H1 (cell line): ENCODE measurements at places on chromosomes 4 and X. TPM values are rescaled to one million over a fixed set of nuclear protein-coding genes. Genes with fewer than 3 reads are reported as not detected.
A peak's percentile ranks its signal among the peaks of the same experiment; 100 is the strongest.

DNA sequence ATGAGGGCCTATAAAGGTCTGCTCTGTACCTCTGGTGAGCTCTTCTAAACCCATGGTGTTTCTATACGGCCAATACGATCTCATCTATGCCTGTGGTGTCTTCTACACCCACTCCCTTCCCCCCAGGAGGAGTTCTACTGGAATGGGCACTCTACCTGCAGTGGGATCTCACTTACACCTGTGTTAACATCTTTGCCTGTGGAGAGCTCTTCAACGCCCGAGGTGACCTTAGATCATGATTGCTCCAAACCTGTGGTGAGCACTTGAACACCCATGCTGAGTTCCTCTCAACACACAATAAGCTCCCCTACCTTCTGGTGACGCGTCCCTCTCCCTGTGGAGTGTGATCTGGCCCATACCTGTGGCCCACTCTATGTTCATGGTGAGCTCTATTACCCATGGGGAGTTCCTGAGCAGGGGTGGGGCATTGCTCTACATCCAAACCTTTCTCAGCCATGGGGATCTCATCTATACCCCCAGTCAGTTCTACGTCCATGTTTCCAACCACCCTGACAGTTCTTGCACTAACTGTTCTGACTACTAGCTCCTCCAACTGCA, 48.6 kb downstream of the BCOR start:
- peaks cover 57% of the 10 kb centered on the region for H3K36me3 ChIP-seq
- no peak overlapping the region for H3K4me3 ChIP-seq
- DNase-seq = no peak
- H3K27me3 ChIP-seq = no peaks in the 10 kb centered on the region
- no peak overlapping the region for H3K27ac ChIP-seq

DNA sequence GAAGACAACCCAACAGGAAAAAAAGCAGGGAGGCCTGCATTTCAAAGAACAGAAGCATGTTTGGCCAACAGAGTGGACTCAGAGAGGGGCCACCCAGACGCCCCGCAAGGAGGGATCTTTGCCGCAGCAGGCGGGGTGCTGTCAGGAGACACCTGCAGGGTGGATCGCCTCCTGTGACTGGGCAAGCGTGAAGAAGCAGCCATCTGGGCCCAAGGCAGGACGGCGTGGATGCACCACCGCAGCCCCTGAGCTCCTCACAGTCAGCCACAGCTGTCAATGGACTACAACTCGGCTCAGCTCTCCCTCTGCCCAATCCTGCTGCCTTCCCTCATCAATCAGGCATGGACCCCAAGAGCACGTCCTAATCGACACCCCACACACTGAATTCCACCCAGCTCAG, 32.0 kb upstream of the MAN2B2 start:
- no peak overlapping the region for H3K4me3 ChIP-seq
- no peaks in the 10 kb centered on the region for H3K4me1 ChIP-seq
- no peak overlapping the region for H3K27ac ChIP-seq
- DNase-seq = no peak
- no peaks in the 10 kb centered on the region for H3K36me3 ChIP-seq

DNA sequence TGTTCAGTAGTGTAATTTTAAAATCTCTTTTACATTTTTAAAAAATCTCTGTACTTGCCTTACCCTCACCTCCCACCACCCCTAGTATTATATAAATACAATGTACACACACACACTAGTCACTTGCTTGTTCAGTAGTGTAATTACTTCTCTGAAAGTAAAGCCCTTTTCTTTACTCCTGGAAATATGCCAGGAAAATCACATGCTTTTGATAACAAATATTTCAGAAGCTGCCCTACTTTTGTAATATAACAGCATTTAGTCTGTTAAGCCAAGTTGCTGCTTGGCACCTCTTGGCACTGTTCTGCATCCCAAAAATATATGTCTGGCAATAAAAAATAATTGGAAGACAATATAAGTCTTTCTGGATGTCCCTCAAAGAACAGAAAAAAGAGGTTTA, 172.8 kb upstream of the APOOL start:
- H3K36me3 ChIP-seq = no peaks in the 10 kb centered on the region
- no peaks in the 10 kb centered on the region for H3K4me1 ChIP-seq
- no peak overlapping the region for H3K4me3 ChIP-seq
- no peak for DNase-seq

DNA sequence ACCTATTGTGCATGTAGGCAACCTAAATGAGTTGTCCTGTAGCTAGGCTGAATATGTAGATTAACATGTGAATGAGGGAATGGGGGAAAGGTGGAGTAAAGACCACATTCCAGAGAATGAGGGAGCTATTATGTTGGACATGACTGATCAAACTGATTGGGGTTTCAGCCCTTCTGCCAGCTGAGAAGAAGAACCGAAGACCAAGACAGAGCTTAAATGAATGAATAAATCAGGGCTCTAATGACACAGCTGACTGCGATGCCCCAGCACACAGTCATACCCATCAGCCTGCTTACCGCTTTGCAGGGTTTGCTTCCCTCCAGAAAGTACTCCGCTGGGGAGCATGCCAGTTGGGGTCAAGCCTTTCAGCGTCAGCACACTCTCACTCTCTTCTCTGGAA, 315.4 kb downstream of the PPP3CA start:
- DNase-seq = peak; percentile 59
- peak overlapping the region; percentile 75; the same call in 1 of the 2 replicates for H3K27ac ChIP-seq
- H3K36me3 ChIP-seq = no peaks in the 10 kb centered on the region
- H3K4me1 ChIP-seq = no peaks in the 10 kb centered on the region
- H3K27me3 ChIP-seq = no peaks in the 10 kb centered on the region

- H3K36me3 ChIP-seq = no peaks in the 10 kb centered on the region
- no peaks in the 10 kb centered on the region for H3K27me3 ChIP-seq
- DNase-seq = no peak
- no peaks in the 10 kb centered on the region for H3K4me1 ChIP-seq
- no peak overlapping the region for H3K27ac ChIP-seq
Observed at GRCh38 chrX:95860127-95860526, 824.5 kb upstream of the DIAPH2 start.

GRCh38 chr4:1994938-1995337, 13.8 kb downstream of the NELFA start:
- H3K27ac ChIP-seq = no peak overlapping the region
- DNase-seq = no peak
- H3K36me3 ChIP-seq = peaks cover 8% of the 10 kb centered on the region; the same call in 1 of the 2 replicates
- no peak overlapping the region for H3K4me3 ChIP-seq
- H3K4me1 ChIP-seq = 0 out of 2 replicates have a peak, but pooled peaks cover 3% of the 10 kb centered on the region
- H3K27me3 ChIP-seq = no peaks in the 10 kb centered on the region

DNA sequence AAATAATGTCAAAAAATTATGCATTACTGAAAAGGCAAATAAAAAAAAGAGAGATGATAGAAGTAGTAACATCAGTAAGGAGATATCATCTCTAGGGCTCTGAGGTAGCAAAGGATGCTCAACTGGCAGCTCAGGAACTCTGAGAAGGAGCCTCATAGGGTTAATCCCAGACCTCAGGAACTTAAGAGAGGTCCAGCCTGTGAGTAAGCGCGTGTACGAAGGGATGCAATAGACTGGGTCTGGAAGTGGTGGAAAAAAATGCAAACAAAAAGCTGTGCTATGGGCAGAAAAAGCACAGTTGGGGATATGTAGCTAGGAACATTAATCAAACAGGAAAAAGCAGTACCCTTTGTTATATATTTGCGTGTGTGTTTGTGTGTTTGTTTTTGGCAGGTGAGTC, 282.0 kb downstream of the GALNTL6 start:
- no peaks in the 10 kb centered on the region for H3K27me3 ChIP-seq
- H3K36me3 ChIP-seq = no peaks in the 10 kb centered on the region
- H3K4me1 ChIP-seq = no peaks in the 10 kb centered on the region
- no peak overlapping the region for H3K4me3 ChIP-seq
- no peak for DNase-seq

The RTL3 gene
- not detected in 2 replicates for total RNA-seq

The DOK7 gene
- total RNA-seq = not detected in 2 replicates

The UBQLN2 gene
- 35.1 and 35.3 TPM in 2 replicates for total RNA-seq
